ENCODE measurements at places on chromosomes 3 and 15.

GRCh38 chr3:57006949-57007419 lies 53.5 kb upstream of the SPATA12 start:
- no peak for DNase-seq

GRCh38 chr3:69505770-69506407 lies 120.0 kb upstream of the FRMD4B start:
- DNase-seq = no peak

- no peak for DNase-seq
Measured at GRCh38 chr3:98885851-98886250, 15.6 kb downstream of the DCBLD2 start.

GRCh38 chr3:69330891-69331400 lies 54.9 kb downstream of the FRMD4B start:
- no peak for DNase-seq

- no peak for DNase-seq
Measured at GRCh38 chr3:32245200-32245599, 6.7 kb downstream of the CMTM8 start.

GRCh38 chr3:129025108-129025507 lies 24.0 kb downstream of the EFCC1 start:
- no peak for DNase-seq

DNA sequence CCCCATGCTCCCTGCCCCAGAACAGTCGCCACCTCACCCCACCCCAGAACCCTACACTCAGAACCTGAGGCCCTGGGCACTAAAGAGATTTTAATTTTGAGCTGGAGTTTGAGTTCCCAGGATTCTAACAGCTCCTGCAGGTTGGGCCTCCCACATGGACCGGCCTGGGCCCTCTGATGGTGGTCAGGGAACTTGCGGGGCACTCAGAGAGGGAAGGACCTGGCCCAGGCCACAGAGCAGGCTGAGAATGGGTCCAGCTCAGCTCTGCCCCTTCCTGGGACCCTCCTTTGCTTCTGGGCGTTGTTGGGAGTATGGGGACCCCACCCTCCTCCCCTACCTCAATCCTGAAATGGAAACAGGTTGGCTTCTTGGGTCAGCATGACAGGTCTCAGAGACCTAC lies 1.1 kb upstream of the SEMA3G start:
- no peak for DNase-seq

DNA sequence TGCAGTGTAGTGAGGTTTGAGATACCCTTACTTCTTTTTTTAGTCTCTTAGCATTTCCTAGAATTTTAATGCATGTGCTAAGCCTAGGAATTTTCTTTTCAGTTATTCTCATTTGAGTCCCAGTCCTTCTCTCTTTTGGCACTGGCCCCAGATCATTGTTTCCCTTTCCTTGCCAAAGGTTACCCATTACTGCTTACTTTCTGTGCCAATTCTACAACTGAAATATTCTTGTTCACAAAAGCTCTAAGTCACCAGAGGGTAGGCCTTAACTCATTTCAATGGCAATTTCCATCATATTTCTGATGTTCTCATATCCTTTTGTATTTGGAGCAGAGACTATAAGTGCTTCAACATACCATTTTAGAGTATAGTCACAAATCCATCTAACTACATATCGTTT lies 199.6 kb upstream of the CBLB start:
- DNase-seq = no peak

- DNase-seq = no peak
Measured at GRCh38 chr3:161171113-161171512, 50.0 kb upstream of the NMD3 start.

GRCh38 chr15:88020806-88021205 lies 235.7 kb downstream of the NTRK3 start:
- DNase-seq = no peak

- DNase-seq = no peak
Measured at GRCh38 chr15:78220713-78221112, 13.7 kb downstream of the ACSBG1 start.

DNA sequence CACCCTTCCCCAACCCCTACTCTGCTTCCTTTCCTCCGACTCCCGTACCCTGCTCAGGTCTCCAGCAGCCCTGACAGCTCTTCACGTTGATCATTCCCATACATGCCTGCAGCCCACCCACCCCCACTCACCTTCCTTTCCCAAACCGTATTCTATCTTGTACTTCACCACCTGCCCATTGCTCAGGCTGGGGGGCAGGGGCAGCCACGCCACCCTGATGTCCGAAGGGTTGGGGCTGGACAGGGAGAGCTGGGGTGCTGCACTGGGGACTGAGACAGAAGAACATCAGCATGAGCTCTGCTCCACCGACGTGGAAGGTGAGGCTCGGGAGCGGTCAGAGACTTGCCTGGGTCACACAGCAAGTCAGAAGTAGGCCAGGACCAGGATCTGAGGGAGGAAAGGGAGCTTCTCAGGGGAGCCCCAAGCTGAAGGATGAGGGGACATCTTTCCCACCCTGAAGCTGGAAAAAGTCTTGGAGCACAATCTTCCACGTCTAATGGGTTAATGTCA lies 16.5 kb upstream of the IGDCC3 start:
- no peak for DNase-seq

DNA sequence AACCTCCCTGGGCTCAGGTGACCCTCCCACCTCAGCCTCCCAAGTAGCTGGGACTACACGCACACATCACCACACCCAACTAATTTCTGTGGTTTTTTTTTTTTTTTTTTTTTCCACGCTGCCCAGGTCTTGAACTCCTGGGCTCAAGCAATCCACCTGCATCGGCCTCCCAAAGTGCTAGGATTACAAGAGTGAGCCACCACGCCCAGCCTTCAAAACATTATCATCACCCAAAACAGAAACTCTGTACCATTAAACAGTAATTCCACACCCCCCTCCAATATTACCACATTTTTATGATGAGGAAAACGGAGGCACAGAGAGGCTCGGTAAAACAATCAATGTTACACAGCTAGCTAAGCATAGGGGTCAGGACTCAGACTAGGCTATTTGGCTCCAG lies 4.0 kb downstream of the IMP3 start:
- DNase-seq = no peak

- DNase-seq = peak; percentile 52
Measured at GRCh38 chr3:127002195-127003174, 19.6 kb downstream of the PLXNA1 start.

DNA sequence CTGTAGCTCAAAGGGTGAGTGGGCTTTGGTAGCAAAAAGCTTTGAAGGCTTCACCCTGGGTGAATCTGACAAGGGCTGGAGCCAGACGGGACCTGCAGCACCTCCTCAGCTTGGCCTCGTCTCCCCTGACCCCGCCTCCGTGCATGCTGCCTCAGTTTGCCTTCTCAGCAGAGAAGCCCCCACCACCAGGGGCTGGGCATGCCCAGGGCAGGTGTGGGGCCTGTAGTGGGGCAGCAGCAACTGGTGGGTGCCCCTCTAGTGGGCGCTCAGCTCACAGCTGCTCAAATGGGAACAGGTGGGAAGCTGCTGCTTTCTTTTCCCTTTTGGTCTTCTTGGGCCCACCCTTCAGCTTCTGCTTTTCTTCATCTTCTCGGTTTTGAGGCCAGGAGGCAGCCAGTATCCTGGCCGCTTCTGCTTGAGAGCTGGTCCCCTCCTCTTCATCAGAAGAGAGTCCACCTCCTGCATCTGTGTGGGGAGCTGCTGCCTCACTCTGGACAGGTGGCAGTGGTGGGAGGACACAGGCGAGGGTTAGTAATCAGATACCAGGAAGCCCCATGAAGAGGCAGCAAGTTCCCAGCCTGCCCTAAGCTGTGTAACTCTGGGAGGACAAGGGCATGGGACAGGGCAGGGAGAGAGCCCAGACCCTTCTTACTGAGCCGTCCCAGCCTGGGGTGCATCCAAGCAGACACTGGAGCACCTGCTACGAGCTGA lies 21.0 kb downstream of the TMEM43 start:
- DNase-seq = no peak

All from kidney epithelial cell (primary cell).